Stimulated activated CD4-positive, alpha-beta T cell treated with anti-CD3 and anti-CD28 coated beads, Interleukin-2, amount 100 ng/mL, for 24 hours (primary cell): ENCODE measurements at places on chromosomes 1 and 21.

DNA sequence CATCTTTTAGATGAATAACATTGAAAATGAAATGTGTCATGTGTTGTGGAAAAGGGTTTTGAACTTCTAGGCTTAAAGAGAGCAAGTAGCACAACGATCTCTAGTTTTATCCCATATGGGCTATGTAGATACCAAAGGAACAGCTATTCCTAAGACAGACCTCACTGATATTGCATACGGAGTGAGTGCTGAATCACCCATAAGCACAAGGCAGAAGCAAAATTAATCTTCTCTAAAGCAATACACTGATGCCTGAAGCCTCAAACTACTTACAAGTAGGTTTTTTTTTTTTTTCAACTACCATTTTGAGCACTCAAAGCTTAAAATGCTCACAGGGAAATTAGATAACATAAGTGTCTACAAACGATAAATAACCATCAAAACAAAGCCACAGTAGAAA, 5.0 kb upstream of the KMO start:
- DNase-seq, result no peak

DNA sequence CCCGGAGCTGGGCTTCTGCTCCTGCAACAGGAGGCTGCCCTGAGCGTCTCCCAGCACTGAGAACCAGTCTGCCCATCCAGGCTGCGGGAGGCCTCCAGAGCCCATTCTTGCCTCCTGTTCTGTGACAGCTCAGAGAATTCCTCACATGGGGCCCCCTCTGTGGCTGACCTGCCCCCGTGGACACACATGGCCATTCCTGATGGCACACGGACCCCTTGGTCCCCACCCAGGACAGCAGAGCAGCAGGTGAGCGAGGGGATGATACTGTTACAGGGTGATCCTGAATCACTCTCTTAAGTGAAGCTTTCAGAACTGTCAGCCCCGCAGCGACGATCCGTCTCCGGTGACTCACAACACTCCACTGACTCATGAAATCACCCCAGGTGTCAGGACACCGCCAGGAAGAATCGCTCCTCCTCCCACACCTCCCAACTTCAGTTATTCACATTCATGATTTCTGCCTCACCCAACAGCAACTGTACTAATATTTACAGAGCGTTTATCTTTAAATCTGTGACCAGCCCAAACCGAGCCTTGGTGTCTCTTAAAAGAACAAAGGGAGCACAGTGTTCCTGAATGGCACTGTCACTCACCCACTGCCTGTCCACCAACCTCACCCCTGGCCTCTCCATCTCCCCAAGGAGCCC, 22.5 kb downstream of the CHD5 start:
- peak; percentile 55 for DNase-seq

GRCh38 chr1:203870245-203870644, 8.8 kb downstream of the SNRPE start:
- no peak for DNase-seq

DNA sequence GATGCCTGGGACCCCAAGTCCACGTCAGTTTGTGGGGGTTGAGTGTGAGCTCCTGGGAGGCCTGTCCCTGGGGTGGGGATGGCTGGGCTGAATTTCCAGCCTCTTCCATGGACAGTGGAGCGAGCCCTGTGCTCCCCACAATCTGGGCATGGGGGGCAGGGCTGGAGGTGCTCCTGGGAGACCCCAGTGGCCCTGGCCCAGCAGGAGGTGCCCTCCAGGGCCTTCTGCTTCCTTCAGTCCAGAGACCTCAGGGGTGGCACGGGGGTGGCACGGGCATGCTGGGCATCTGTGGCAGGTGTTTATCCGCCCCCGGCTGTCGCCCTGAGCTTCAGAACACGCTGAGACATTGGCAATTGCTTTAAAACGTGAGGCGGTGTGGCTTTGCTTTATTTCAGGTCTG, 40.9 kb downstream of the MORN1 start:
- DNase-seq, result no peak

DNA sequence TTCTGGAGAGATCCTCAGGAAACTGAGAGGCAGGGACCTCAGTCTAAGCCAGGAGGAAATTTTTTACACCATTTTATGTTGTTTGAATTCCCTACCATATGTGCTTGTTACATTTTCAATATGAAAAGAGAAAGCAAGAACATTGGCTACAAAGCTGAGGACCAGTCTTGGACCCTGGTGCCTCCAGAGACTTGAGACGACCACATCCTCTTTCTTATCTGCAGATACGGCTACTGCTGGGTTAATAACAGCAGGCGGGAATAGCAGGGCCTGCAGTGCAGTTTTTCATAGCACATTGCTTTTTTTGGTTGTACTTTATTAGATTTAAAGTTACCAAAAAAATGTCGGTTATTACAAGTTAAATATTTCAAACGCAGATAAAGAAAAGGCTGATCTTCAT, 3.9 kb downstream of the KDM4A start:
- DNase-seq, result no peak

DNA sequence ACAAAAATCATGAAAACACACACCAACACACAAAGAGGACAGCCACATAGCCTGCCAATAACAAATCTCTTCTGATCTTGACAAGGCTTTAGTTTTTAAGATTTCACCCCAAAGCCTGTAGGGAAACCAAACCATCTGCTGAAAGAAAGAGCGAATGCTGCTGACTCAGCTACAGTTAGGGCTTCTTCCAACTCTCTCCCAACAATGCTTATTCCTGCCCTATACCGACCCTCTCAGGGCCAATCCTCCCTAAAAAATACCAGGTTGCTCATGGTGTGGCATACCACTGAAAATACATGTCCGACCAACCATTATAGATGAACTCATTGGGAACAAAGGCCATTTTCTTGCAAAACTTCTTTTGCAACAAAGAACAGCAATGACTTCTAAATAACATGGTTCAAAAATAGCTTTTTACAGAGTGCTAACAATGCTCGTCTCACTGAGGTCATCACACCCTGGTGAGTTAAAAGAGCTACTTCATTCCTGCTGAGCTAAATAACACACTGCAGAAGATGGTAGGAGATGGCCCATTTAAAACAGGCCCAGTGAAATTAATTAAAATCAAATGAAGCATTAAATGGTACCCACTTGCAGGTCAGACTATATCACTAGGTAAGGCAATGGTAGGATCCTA, 86.1 kb downstream of the KIAA0319L start:
- DNase-seq, result no peak

GRCh38 chr1:23459338-23459757, 24.6 kb downstream of the ASAP3 start:
- no peak for DNase-seq

DNA sequence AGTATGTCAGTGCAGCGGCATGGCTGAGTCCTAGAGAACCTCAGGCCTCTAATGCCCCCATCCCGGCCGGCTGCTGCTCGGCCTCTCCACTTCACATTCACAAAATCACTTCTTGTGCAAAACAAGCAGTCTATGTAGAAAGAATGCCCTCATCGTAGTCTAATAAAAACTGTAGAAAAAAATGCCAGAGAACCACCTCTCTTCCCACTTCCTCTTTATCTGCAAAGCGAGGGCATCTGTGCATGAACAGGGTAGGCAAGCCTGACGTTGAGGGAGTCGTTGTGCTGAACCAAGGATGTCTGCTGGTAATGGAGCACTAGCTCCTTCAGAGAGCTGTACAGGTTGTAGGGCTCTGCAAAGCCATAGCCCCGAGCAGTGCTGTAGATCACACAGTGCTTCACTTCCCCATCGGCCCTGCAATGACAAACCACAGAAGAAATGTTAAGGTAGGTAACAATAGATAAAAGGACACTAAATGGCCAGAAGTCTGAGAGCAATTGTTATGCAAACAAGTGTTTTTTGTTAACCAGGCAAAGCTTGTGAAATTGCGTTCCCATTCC, 88.9 kb downstream of the PIK3R3 start:
- DNase-seq, result no peak

DNA sequence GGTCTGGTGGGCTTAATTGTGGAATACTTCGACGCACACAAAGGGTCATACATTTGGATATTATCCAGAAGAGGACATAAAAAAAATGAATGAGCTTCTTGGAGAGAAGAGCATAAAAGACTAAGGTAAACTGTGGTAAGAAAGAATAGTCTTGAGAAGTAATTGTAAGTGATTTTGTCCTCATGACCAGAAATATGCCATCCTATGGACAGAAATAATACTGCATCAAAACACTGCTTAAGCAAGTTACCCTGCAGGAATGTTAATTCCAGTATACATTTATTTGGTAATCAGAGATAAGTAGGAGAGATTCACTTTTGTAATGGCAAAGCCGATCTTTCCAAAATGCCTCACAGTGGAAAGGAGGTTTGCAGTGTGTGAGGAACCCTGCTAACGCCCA, 111.9 kb downstream of the NRIP1 start:
- DNase-seq, result no peak

DNA sequence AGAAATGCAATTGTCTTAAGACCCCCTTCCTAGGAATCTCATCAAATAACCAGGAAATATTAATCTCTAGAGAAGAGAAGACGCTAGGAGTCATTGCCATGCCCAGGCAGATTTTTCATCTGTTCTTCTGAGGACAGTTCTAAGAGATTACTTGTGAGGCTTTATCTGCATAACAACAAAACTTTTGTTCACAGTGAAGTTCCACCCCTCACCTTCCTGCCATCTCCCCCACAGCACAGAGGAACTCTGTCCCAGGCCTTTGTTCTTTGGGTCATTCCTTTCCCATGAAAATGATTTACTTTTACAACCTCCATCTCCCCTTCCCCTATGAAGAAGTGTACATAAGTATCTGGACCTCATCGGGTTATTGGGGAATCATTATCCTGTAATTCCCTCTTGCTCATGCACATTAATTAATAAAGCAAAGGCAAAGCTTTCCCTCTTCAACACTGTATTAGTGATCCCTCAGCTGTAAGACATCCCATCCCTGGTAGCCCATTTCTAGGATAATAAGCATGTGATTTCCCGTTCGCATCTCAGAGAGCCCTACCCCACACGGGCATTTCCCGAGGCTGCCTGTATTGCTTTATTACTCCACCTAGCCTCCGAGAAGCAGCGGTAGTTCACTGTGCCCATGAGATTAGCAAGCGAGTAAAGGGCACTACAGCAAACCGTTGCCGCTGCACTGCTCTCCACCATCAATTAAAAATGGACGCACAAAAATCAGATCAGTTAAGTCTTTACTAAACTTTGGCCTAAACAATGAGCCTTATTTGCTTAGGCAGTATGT, 384.4 kb upstream of the CAMK1G start:
- no peak for DNase-seq

DNA sequence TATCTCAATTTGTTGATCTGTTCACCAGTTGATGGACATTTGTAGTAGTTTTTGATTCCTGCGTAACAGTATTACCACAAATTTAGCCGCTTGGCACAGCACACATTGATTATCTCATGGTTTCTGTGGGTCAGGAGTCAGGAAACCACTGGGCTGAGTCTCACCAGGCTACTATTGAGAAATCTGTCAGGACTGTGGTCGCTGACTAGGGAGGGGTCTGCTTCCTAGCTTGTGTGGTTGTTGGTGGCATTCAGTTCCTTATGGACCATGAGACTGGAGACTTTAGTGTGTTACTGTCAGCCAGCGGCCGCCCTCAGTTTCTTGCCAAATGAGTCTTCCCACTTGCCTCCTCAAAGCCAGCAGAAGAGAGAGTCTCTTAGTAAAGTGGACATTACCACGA, 9.8 kb downstream of the PEX14 start:
- DNase-seq, result no peak

- peak; percentile 25 for DNase-seq
Observed at GRCh38 chr1:66725885-66726665, 26.2 kb upstream of the DYNLT5 start.

GRCh38 chr1:226934483-226935237, 5.4 kb upstream of the COQ8A start:
- DNase-seq, result no peak

- no peak for DNase-seq
Observed at GRCh38 chr1:31445951-31446350, 32.9 kb downstream of the SERINC2 start.

GRCh38 chr1:89363196-89363595, 663 bp upstream of the GBP6 start:
- DNase-seq, result no peak

GRCh38 chr21:25891596-25891995, 156.8 kb downstream of the GABPA start:
- no peak for DNase-seq

DNA sequence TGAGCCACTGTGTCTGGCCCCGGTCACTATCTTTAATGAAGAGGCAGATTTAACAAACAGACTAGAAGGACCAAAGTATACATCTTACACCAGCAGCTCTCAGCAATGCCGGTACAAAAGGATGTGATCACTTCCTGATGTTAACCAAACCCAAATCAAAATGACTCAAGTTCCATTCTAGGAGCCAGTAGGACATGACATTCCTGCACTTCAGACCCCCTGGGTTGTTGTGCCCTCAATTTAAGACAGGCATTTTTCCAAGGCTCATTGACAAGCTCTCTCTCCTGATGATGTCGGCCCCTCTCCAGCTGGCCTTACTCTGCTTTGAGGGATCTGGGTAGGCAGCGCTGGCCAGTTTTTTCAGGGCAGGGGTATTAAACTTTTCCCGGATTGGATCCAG, 35.1 kb downstream of the YARS1 start:
- no peak for DNase-seq

DNA sequence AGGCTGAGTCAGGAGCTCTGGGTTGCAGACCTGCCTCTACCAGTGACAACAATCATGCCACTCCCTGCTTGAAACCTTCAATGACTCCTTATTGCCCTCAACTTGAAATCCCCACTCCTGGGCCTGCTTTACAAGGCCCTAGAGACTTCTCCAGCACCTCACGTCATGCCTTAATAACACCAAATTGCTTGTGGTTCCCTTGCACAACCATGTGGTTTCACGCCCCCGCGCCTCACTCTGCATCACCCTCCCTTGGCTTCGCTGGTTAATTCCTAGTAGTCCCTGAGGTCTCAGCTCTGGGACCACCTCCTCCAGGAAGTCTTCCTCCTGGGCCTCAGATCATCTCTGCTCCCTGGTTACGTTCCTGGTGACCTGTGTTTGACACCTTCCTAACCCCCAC, 33.0 kb downstream of the EPHA2 start:
- peak; percentile 49 for DNase-seq

- no peak for DNase-seq
Observed at GRCh38 chr1:91712393-91712792, 173.6 kb downstream of the TGFBR3 start.

DNA sequence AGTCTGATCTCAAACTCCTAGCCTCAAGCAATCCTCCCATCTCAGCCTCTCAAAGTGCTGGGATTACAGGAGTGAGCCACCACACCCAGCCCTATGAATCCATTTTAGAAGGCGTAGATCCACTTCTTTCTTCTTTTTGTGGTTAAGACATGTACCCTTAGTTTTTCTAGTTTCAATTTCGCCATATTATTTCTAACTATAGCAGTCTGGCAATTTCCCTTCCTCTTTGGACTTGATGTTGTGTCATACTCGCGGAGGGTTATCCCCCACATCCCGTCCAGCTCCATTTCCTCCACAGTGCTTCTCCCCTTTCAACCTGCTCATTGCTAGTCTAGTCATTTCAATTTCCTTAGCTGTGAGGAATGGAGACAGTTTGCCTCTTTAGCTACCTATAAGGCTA, 5.2 kb upstream of the LRRC8D start:
- no peak for DNase-seq

GRCh38 chr1:76677416-76678405, 189.6 kb upstream of the ST6GALNAC5 start:
- no peak for DNase-seq

- DNase-seq, result no peak
Observed at GRCh38 chr1:109895720-109896504, 14.7 kb upstream of the CSF1 start.

- DNase-seq, result peak; percentile 24
Observed at GRCh38 chr1:223670458-223671159, 5.1 kb upstream of the CAPN8 start.

GRCh38 chr1:31095298-31095981, 29.9 kb upstream of the PUM1 start:
- DNase-seq, result no peak
